Urinary bladder (tissue), 4 donors: ENCODE measurements at places on chromosomes 16 and 17. TPM values are rescaled to one million over a fixed set of nuclear protein-coding genes. Genes with fewer than 3 reads are reported as not detected.

PIRT gene
- polyA plus RNA-seq: 1.9 TPM

TP53TG3F gene
- not detected for polyA plus RNA-seq

CA7 gene
- not detected for polyA plus RNA-seq

MYH3 gene
- polyA plus RNA-seq: 5.9 TPM

PMFBP1 gene
- polyA plus RNA-seq: 0.84 TPM

PTX4 gene
- polyA plus RNA-seq: 0.10 TPM

G6PC1 gene
- 0.15 TPM for polyA plus RNA-seq

UMOD gene
- polyA plus RNA-seq: not detected

OTOP3 gene
- polyA plus RNA-seq: not detected

TP53TG3C gene
- polyA plus RNA-seq: not detected

CSH2 gene
- not detected for polyA plus RNA-seq

RASL10B gene
- 3.0 TPM for polyA plus RNA-seq

GRCh38 chr17:39951924-39952679 lies 10.7 kb upstream of the GSDMA start:
- DNase-seq: no peak

GRCh38 chr16:73420676-73421075 lies 372.7 kb upstream of the ZFHX3 start:
- no peak for DNase-seq

- no peak for DNase-seq
These were observed 278.6 kb downstream of the CBLN1 start for GRCh38 chr16:49003022-49003421.

- DNase-seq: no peak
These were observed 13.3 kb upstream of the MYH8 start for GRCh38 chr17:10435096-10435495.

GRCh38 chr17:14699574-14700185 lies 398.8 kb downstream of the HS3ST3B1 start:
- no peak for DNase-seq

- no peak for DNase-seq
These were observed 656.6 kb downstream of the WWOX start for GRCh38 chr16:78755751-78756661.

GRCh38 chr16:89400740-89401139 lies 89.6 kb downstream of the ANKRD11 start:
- no peak for DNase-seq

DNA sequence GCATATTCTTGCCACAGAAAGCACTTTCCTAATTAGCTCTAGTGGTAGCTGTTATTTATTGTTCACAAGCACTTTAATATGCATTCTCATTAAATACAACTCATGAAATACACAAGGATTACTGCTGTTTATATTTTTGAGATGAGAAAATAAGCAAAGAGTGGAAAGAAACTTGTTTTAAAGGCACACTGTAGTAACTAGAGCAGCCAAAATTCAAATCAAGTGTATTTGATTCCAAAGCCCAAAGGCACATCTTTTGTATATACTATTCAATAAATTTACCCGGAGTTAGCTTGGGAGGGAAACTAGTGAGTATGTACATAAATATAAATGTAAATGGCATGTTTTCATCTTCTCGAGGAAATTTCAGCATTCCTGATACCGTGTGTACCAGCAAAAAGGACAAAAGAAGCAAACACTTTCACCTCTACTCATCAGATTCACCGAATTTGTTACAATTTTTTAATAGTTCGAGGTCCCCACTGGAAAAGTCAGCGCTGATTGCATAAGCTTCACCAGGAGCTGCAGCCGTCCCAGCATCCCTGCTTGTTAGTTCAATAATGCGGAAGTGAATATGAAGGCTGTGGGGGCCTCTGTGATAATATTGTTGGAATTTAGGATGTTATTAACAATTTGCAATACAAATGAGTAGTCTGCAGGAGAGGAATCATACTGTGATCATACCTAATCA lies 371.6 kb upstream of the MON1B start:
- no peak for DNase-seq

GRCh38 chr16:57427824-57428223 lies 19.4 kb downstream of the CIAPIN1 start:
- DNase-seq: no peak

DNA sequence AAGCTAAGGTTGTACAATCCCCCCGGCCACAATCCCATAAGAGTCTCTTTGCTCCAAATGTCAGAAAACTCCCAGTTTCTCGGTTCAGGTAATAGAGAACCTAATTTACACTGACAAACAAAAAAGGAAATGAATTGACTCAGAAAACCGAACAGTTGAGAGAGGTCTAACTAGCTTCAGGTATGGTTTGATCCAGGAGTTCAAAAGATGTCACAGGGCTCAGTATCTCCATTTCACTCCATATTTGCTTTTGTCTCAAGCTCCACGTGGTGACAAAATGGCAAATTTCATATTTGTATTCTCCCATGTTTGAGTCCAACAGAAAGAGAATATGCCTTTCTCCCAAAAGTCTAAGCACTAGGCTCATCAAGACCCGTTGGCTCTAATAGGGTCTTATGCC lies 117.4 kb downstream of the AXIN2 start:
- DNase-seq: no peak

- no peak for DNase-seq
These were observed 114.0 kb upstream of the METRNL start for GRCh38 chr17:82965371-82965770.

DNA sequence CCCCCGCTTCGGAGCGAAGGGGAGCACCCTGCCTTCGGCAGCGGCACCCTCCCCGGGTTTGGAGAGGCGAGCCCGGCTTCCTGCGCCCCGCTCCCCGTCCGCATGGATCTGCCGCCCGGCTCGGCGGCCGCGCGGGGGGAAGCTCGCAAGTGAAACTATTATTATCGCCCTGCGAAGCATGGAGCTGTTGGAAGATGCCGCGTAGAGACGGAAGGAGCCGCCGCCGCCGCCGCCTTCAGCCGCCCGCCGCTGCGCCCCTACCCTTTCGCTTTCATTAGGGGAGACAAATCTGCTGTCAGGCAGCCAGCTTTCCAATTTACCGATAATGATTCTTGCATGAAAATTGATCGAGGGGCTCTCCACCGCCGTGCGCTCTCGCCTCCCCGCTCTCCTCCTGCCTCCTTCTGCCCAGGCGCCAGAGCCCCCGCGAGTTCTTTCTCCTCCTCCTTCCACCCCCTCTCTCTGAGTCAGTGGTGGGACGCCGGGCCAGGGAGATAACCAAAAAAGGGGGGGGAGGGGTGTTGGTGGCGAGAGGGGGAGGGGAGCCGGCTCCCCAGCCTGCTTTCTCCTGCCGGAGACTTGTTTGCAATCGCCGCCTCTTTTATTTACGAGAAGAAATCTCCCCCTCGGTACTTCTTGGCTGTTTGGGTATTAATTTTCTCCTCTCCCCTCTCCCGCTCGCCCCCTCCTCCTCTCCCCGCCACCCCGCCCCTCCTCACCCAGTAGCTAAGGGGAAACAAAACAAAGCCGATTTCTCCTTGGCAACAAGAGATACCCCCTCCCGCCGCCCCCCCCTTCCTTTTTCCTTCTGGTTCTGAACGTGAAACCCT lies 58.0 kb upstream of the GSE1 start:
- no peak for DNase-seq

GRCh38 chr17:62309396-62309795 lies 71.0 kb upstream of the EFCAB3 start:
- DNase-seq: no peak

DNA sequence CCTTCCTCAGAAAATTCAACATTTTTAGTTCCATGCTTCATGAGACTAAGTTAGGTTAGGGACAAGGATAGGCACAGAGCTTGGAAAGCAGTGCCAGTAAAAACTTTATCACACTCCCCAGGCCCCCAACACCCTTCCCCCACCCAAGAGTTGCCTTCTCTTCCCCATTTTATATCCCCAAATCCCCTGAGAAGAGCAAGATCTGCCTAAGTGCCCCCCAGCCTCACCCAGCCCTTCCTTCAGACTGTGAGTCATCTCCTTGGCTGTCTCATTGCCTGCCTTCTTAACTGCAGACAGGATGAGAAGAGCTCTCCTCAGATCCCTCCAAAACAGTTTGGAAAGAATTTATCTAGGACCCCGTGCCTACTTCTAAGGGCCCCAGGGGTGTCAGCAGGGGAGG lies 55.8 kb downstream of the NEUROD2 start:
- DNase-seq: no peak

DNA sequence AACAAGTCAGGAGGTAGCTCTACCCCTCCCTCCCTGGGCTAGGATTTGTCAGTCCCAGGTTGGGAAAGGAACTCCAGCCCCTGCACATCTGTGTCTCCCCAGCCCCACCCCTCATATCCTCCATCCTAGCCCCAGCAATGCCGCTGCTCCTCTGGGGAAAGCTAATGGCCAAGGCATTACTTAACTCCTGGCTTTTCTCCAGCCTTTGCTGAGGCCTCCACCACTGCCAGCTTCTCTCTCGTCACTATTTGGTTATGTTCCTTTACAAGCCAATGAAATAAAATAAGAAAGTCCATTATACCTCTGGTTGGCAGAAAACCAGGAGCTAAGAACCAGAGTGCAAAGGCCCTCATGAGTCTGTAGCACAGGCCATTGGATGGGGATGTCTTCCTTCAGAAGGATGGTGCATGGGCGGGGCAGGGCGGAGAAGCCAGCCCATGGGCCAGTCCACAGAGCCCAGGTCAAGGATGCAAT lies 171.0 kb downstream of the CCDC182 start:
- no peak for DNase-seq

- DNase-seq: peak; percentile 36
These were observed 17.5 kb upstream of the C17orf78 start for GRCh38 chr17:37358098-37358829.

DNA sequence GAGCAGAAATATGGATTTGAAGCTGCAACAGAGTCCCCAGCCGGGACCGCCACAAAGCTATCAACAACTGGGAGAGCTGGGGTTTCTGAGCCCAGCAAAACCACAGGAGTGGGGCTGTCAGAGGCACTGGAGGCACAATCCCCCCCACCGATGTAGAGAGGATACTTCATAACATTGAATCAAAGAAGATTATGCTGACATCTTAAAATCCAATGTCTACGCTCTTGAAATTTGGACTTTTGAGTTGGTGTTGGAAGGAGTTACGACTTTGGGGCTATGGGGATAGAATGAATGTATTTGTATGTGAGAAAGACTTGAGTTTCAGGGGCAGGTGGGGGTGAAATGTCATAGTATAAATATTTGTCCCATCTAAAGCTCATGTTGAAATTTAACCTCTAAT lies 1121.6 kb upstream of the CDH8 start:
- DNase-seq: no peak

GRCh38 chr16:85416228-85417109 lies 196.7 kb upstream of the GSE1 start:
- DNase-seq: no peak

GRCh38 chr17:57253362-57254065 lies 2.8 kb upstream of the MSI2 start:
- no peak for DNase-seq

DNA sequence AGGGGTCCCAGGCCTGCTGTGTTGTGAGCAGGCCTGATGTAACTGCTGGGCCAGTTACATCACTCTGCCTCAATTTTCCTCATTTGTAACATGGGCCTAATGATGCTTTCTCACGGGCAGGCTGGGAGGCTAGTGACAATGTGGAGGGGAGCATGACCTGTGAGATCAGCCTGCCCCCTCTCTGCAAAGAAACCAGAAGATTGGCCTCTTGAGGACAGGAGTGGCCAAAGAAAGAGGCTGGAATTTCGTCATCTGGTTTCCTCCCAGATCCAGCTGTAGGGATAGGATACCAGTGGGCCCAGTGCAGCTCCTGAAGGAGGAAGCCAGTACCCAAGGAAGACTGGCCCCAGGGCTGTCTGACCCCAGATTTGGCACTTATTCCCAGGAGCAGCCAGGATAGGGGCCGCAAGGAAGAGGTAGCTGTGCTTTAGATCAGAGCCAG lies 615 bp upstream of the SREBF1 start:
- no peak for DNase-seq

DNA sequence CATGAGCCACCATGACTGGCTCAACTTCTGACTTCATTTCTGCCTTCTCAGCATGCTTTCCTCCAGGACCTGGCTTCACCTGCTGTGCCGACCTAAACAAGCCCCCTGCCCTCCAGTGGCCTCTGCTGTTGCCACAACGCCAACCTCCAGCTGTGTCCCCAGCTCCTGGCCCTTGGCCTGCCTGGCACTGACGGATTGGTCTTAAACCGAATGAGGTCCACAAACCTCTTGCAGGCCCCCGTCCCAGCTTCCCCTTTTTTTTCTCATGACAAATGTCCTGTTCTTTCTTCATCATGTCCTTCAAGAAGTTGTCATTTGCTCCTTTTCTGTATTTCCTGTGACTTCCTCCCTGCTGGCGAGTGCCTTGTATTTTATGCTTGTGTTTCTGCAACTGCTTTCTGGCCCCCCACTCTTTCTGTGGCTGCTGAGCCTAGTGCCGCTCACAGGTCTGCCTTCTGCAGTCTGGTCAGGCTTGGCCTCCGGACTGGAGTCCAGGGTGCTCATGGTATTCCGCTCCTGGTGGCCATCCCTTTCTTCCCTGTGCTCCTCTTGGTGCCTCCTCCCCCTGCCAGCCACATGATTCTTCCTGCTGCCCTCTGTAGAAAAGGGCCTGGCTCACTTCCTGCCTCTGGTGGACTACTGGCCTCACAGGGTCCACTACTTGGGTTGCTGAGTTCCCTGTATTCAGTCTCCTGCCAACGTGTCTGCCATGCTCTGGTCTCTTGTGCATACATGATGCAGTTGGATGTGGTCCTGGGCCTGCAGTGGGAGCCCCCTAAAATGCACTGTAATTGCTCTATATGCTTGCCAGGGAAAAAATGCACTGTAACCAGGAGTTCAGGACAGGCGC lies 2.9 kb downstream of the ATP6V0C start:
- no peak for DNase-seq

- DNase-seq: no peak
These were observed 50.4 kb downstream of the TIMM22 start for GRCh38 chr17:1047177-1047878.

DNA sequence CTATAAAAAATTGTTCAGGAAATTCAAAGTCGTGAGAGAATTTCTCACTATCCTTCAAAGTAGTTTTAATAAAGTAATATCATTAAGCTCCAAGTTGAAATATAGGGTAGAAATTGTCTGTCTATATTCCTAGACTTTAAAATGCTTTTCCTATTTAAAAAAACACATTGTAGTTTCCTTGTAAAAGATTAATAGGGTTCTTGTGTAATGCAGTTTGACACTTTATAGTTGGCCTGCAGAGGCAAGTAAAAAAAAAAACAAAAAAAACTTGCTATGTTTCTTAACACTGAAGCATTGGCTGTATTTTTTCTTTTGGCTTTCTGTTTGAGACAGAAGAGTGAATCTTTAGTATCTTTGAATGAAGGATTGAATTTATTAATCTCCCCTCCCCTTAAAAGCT lies 17.4 kb downstream of the CPD start:
- no peak for DNase-seq

DNA sequence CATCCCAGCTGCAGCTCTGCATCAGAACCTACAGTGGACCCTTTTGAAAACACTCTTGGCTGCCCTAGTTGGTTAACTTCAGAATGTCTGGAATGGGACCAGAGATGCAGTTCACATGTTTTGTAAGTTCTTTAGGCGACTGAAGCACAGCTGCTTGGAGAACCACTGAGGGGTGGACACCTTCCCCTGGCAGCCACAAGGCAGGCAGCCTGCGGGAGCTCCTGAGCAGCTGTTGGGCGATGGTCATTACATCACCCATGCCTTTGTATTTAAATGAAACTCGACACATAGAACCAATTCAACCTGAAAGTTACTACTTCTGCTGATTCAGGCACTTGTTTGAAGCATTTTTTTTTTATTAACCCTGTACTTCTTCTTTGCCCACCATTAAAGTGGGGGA lies 151.5 kb downstream of the LGALS9B start:
- no peak for DNase-seq
